ENCODE measurements at places on chromosomes 13 and 19.

- no peak for DNase-seq
Observed at GRCh38 chr19:41932259-41932719, 4.0 kb upstream of the ERFL start.

DNA sequence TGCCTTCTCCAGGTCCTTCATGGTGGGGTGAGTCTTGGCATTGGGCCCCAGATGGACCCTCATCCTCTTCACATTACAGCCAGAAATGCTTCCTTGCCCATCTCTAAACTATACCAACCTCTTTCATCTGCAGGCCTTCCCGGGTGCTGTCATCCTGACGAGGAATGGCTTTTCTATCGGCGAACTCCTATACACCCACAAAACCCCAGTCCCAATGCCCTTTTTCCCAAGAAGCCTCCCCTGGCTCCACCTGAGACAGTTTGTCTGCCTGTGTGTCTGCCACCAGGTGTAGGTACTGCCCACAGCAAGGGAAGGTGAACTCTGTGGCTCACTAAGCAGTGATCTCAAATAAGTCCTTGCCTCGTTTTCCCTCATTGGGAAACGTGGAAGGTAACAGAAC lies 55.3 kb downstream of the PTPRS start:
- no peak for DNase-seq

- DNase-seq = no peak
Observed at GRCh38 chr19:2888731-2889224, 11.9 kb upstream of the ZNF57 start.

GRCh38 chr19:18828786-18829185 lies 3.0 kb upstream of the UPF1 start:
- DNase-seq = no peak

All from LoVo (cell line).